Uterus (tissue), 4 donors: ENCODE measurements at places on chromosomes 2 and 18.

- DNase-seq = no peak
Observed at GRCh38 chr2:127820080-127820668, 9.2 kb upstream of the WDR33 start.

DNA sequence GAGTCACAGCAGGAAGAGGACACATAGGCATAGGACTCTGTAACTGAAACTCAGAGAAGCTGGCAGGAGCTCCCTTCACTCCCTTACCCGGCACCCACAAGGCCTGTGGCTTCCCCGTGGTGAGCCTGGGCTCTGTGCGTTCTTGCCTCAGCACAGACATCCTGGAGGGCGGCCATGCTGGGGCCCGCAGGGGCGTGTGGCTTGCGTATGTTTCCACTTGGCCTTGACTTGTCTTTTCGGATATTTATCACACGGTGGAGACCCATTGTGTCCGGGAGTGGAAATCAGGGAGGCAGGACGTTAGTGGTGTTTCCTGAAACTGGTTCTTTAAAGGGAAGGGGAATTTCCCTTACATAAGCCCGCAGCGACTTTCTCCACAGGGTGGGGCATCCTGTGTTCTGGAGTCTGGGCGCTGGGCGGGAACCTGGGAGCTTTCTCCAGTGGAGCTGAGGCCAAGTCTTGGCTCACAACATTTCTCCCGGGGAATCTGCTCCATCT is 49.9 kb upstream of the EML6 start:
- peak; percentile 88 for DNase-seq

GRCh38 chr2:85661139-85661858 is 6.7 kb downstream of the SFTPB start:
- DNase-seq = no peak

DNA sequence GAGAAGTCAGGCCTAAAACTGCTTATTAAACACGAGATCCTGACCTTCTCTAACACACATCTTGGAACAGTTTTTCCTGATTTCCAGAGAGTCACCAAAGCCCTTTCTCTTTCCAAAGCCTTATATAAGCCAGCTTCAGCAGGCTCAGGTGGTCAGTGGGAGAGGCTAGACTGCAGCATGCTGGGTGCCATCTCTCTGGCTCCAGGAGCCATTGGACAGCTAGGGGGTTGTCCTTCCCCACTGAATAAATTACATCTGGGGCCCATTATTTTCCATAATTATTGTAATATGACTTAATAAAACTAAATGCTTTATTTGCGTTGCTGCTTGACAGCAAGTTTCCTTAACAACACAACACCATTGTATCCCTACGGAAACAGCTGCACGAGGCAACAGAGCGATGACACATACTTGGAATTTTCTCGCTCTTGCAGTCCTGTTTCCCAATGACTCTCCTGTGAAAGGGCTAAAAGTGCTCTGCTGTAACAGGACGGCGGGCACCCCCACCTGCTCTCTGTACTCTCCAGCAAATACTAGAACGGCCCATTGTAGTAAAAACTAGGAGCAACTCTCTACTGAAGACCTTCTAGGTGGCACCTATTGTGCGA is 160.6 kb downstream of the RNF144A start:
- DNase-seq = no peak
